ENCODE measurements at places on chromosomes 6 and 20.

DNA sequence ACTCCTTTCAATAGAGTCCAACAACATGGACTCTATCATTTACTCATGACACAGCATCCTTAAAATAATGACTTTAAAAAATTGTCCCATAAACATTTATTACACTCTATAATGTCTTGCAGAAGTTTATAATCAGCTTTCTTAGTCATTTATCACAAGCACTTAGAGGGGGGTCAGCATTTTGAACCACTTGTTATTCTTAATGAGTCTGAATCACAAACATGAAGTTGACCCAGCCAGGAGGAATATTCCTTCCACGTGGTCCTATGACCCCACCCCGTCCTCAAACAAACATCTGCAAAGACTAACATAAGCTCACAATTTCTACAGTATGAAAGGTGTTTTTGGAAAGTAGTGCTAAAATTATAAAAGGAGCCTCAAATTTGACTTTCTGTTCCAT is 91.1 kb downstream of the MTFR2 start:
- DNase-seq = no peak

DNA sequence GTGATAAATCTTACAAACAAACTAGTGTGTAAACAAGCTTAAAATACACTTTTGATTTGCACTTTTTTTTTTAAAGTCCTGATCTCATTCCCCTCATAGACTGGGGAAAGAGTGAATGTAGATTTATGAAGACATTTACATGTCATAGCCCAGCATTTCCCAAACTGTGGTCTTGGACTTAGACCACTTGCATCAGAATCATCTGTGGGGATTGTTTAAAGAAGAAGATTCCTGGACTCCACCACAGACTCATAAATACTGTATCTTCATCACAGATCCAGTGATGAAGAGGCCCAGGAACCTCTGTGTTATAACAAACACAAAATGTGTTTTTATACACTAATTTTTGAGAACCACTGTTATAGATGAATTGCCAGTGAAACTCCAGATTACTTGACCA is 99.5 kb downstream of the KCNQ5 start:
- no peak for DNase-seq

- DNase-seq = no peak
Measured at GRCh38 chr20:51861726-51862466, 59.6 kb upstream of the SALL4 start.

GRCh38 chr20:13061381-13061780 is 52.6 kb downstream of the SPTLC3 start:
- DNase-seq = no peak

DNA sequence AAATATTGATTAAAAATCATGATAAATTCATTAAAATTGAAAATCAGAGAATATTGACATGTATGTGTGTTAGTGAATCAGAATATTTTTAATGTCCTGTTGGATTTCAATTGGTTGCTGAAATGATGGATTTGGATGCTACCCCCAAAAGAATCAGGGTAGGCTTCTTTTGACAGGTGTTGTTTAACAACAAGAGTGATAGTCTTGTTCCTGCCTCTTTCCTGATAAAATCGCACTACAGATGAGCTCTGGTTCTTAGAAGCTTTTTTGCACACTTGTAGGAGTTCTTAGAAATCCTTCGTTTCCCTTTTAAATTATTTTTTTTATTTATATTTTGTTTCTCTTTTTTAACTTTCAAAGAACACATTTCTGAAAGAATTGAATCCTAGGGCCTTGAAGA is 259.5 kb downstream of the FARS2 start:
- DNase-seq = no peak

GRCh38 chr6:39166189-39166911 is 51.4 kb upstream of the SAYSD1 start:
- DNase-seq = no peak

GRCh38 chr20:9668381-9668780 is 154.0 kb downstream of the LAMP5 start:
- no peak for DNase-seq

DNA sequence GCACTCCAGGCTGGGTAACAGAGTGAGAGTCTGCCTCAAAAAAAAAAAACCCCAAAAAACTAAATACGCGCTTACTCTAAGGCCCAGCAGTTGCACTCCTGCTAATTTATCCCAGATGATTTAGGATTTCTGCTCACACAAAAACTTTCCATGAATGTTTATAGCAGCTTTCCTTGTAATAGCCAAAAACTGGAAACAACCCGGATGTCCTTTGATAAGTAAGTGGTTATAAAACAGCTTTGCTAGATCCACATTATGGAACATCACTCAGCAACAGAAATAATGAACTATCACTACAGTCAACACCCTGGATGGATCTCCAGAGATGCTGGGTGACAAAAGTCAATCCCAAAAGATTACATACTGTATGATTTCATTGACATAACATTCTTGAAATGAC is 220.4 kb upstream of the JARID2 start:
- DNase-seq = no peak

DNA sequence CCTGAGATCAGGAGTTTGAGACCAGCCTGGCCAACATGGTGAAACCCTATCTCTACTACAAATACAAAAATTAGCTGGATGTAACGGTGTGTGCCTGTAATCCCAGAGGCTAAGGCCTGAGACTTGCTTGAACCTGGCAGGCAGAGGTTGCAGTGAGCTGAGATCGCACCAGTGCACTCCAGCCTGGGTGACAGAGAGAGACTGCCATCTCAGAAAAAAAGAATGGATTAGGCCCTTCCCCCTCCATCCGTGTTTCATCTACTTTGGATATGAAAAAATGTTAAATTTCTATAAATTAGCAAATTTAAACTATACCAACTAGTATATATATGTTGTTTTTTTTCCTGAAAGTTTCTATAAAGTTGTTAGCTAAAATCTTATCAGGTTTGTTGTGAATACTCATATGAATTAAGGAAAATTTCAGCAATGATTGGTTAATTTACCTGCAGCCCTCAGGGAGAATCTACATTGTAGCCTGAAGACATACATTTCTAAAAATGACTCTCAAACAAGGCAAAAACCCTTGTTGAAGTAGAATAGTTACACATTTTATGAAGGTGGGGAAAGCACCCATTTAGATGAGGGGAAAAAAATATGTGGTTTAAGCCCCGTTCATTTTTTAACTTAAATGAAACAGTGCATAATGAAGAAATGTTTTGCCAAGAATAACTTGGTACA is 120.9 kb downstream of the TIAM2 start:
- no peak for DNase-seq

DNA sequence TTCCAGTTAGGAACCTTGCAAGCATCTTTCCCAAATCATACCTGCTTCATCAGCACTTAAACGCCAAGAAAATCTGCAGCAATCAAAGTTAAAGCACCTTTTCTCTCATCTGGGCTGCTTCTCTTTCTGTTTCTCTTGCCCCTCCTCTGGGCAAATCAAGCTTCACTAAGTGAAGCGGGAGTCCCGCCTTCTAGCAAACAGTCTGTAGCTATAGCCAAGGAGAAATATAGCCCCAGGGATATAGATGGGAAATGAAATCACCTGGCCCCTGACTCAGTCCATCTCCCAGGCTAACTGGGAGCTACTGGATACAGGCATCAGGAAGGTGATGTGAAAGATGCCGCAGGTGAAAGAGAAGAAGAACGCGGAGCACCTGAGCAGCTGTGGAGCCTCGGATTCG is 481.9 kb downstream of the C6orf118 start:
- no peak for DNase-seq

- DNase-seq = no peak
Measured at GRCh38 chr20:57024849-57025248, 241.6 kb downstream of the BMP7 start.

DNA sequence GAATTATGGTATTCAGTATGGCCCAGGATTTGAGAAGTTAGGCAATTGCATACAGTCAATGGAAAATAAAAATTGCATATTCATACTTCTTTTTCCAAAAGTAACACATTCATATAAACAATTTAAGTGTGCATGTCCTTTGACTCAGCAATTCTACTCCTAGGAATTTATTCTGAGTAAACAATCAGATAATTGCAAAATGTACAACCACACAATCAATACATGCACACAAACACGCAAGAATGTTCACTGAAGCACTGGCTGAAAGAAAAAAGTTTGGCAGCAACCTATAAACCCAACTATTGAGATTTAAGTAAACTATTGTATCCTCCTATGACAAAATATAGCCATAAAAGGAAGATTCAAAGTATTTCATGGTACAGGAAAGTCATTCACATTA is 1.6 kb downstream of the CYP39A1 start:
- DNase-seq = no peak

DNA sequence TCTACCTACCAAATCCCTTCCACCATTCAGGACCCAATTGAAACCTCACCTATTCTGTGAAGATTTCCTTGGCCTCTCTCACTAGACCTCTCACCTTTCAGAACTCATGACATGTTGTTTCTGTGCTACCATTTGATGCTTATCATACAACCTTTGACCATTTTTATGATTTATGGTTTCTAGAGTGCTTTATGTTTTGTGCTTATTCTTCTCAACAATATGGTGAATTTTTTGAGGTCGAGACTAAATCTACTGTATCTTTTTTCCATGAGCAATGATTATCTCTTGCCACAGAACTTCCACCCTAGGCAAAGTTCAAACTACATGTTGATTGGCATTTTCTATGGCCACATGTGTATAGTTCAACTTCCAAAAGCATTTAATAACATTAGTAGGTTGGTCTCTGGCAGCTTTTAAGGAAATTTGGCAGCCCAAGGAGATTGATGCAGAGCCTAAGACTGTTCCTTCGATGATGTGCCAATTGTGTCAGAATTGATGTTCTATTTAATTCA is 84.9 kb downstream of the OLIG3 start:
- no peak for DNase-seq

- DNase-seq = no peak
Measured at GRCh38 chr20:58706150-58706892, 13.7 kb downstream of the NPEPL1 start.

GRCh38 chr20:47348539-47349142 is 7.9 kb downstream of the ZMYND8 start:
- no peak for DNase-seq

DNA sequence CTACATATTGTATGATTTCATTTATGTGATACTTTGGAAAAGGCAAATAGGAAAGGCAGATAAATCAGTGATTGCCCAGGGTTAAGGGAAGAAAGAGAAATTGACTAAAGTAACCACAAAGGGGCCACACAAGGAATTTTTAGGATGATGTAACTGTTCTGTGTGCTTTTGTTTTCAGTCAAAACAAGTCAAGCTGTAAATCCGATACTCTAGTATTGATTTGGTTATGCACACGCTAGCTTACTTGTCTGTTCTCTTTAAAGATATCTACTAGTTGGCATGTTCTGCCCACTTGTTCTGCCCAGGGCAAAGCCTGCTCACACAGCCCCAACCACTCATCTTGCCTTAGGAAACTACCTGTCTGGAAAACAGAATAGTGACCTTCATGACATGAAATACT is 6.4 kb downstream of the FBXL4 start:
- DNase-seq = no peak

- no peak for DNase-seq
Measured at GRCh38 chr20:40891351-40891750, 137.3 kb upstream of the TOP1 start.

DNA sequence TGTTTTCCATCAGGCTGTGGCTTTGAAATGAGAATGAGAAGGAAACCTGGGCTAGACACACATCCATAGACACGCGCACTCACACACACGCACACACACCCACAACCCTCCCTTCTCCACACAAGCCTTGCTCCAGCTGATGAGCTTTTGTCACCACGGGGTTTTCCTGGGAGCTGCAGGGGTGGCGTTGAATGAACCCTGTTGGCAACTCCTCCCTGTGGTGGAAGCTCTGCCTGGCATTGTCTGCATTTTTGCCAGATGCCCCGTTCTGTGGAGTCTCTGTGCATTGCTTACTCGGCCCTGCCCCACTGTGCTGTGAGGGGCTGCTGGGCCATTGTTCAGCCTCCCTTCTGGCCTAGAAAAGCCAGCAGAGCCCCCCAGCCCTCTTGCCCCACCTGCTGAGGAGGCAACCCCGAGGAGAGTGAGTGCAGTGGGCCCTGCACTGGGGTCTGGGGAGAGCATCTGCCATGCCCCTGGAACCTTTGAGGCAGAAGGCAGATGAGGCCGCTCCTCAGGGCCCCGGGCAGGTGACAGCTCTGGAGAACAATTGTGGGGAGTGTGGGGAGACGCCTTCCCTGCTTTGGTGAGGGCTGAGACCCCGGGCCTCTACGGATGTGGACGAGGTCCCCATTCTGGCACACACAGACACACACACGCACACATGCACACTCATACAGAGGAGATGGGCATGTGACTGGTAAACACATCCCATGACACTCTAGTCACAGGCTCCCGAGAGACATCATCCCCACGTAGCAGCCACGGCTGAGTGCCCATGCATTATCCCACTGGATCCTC is 9.9 kb downstream of the ADIG start:
- DNase-seq = no peak

DNA sequence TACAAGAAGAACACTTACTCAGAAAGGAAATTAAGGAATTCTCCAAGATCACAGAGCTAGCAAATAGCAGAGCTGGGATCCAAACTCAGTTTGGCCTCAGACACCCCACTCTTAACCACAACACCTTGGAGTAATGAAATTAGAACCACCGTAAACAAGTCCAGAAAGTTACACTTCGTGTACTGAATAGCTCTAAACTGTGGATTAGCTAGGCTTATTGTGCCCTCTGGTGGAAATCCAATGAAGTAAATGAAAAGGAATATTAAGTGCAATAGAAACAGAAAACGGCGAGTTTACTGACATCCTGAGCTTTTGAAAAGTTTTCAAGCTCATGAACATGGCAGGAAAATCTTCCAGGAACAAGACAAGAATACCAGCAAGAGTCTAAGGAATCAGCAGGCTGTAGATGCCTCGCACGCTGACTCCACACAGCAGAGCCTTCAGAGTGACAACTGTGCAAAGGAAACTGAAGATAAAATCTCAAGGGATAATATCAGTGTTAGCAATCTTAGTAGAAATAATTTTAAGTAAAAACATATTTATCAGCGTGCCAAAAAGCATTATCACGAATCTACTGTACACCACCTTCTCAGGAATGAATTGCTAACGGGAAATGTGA is 34.6 kb downstream of the FBXO5 start:
- peak; percentile 47 for DNase-seq

DNA sequence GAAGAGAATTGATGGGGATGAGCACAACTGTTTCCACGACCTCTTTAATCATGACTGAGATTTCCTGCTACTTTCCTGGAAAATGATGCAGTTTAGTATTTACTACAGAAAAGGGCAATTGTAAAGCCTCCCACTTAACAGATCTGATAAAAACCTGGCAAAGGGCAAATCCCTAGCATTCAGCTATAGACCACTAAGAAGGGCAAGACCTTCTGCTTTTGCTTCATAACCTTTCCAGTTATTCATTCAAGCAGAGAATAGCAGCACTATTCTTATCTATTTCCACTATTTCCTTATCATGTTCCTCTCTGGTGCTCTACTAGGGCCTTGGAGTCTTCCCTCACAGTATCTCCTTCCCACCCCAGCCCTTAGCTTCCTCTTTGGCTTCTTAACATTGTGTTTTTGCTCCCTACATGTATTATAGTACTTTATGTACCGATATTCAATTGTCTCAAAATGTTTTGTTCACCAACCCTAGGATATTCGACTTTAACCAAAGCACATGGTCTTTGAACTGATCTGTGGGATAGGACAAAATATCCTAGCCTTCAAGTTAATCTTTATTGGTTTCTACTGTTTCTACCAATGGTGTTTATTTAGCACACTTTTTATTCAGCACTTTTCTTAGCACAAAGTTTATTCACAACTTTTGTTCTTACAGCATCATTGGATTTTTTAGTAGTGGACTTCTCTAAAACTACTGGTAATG is 32.7 kb upstream of the MANEA start:
- no peak for DNase-seq

- DNase-seq = no peak
Measured at GRCh38 chr6:73525546-73526330, 4.9 kb upstream of the EEF1A1 start.
